Ureter (tissue), 1 donor: ENCODE measurements at places on chromosomes 1 and 21. TPM values are rescaled to one million over a fixed set of nuclear protein-coding genes. Genes with fewer than 3 reads are reported as not detected.

GRCh38 chr1:55490547-55490946, 275.4 kb upstream of the USP24 start:
- no peak for DNase-seq

GRCh38 chr1:58156124-58156468, 390.4 kb downstream of the OMA1 start:
- DNase-seq, result no peak

DNA sequence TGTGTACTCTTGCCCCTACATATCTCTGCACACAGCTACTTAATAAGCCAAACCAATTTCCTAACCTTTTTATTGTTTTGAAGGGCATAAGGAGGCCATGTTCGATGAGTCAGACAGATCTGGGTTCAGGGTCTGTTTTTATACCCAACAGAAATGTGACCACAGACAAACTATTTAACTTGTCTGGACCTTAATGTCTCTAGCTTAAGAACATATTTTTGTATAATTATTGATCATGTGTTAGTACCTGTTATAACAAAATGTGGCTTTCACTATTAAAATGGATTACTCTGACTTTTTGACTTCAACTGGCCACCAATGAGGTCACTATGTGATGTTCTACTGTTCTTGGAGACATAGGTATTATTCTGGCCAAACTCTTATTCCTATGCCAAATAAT, 507.8 kb upstream of the USP24 start:
- no peak for DNase-seq

DNA sequence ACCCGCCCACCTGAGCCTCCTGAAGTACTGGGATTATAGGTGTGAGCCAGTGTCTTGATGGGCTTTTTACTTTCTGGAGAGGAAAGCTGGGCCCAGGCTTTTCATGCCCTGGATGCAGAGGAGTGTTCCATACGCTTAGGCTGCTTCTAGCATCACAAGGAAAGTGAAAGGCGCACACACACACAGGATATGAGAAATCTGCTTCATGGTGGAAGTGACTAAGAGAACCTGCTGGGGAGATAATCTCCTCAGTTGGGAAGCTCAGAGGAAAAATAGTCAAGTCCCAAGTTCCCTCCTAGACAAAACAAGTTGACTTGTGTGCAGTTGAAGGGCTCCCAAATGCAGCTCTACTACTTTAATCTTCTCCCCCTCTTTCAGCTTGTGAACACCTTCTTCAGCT, 2.2 kb downstream of the NUDC start:
- DNase-seq, result no peak

- DNase-seq, result peak; percentile 56
Measured at GRCh38 chr1:147669469-147670318, 630 bp downstream of the ACP6 start.

GRCh38 chr1:55179177-55179835, 35.9 kb downstream of the USP24 start:
- DNase-seq, result no peak

DNA sequence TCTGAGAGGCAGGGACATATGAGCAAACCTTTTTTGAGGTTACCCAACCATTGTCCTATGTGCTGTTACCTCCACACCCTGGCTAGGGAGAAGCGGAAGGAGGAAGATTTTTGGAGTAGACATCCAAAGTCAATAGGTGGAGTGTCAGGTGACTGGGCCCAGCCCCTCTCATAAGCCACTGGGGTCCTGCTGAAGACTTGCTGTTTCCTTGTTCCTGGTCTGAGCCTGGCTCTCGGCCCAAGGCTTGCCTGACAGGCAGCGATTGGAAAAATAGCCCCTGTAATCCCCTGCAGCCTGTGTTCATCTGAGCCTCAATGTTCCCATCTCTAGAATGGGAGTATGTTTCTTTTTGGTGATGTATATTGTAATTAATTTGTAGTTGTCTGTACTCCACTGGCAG, 6.9 kb upstream of the PIGR start:
- peak; percentile 58 for DNase-seq

- no peak for DNase-seq
Measured at GRCh38 chr1:6418668-6419396, 887 bp downstream of the HES2 start.

GRCh38 chr1:113931451-113931851, 2.3 kb downstream of the HIPK1 start:
- no peak for DNase-seq

DNA sequence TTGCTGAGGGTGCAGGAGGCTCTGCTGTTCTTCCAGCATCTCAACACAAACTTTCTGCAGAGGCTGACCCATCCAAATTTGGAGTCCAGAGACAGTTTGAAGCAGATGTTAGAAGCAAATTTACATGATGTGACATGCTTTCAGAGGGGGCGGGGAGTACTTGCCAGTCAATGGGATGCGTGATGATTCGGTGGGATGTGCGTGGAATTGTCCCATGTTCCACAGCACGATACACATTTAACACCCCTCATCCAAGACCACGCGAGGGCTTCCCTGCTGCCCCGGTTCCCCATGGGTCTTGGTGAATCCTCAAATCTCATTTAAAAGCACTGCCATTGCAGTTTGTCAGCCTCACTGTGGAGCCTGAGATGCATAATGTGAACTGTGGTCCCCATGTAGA, 78.6 kb upstream of the TLR5 start:
- no peak for DNase-seq

GRCh38 chr1:175373786-175374623, 181.4 kb upstream of the KIAA0040 start:
- DNase-seq, result no peak

DNA sequence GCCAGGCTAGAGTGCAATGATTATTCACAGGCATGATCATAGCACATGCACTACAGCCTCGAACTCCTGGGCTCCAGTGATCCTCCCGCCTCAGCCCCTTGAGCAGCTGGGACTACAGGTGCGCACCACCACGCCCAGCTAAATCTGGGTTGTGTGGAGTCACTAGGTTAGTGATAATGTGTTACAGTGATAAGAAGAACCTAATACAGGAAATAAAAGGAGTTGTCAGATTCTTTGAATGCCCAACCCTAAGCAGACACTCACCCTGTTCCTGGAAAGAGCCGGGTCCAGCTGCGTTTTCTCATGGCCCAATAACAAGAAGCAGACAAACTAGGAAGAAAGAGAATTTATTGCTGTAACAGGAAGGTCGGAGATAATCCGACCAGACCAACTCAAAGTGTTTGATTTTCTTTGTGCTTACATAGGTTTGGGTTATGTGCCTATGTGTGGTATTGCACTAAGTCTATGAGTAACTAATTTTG, 8.8 kb downstream of the IFNGR2 start:
- DNase-seq, result no peak

DNA sequence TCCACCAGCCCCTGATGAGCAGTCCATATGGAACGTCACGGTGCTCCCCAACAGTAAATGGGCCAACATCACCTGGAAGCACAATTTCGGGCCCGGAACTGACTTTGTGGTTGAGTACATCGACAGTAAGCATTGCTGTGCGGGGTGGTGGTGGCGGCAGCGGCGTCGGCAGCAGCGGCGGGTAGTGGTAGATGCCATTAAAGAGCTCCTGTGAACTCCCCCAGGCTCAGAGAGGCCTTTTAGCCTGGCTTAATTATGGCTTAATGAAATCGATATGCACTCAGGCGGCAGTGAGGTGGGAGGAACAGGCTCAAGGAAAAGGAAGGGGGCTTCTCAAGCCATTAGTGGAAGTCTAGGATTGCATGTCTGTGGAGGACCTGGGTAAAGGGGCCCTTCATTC, 41.9 kb upstream of the CNTN2 start:
- DNase-seq, result no peak

DNA sequence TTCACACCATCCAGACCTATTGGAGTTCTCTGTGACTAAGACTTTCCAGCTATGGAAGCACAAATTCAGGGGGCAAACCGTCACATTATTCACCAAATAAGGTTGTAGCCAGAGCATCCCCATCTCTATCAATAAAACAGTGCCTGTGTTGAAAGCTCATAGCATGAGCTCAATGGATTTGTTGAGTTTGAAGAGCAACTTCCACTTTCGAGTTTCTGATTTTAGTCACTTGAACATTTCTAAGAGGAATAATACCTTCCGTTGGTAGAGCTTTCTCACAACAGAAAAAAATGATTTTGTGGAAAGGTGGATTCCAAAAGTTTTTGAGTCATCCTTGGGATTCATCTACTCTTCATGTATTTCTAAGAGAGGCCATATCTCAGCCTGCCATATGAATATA, 13.0 kb upstream of the ELAVL4 start:
- DNase-seq, result no peak

- peak; percentile 54 for DNase-seq
Measured at GRCh38 chr1:115545791-115546733, 95.7 kb upstream of the VANGL1 start.

GRCh38 chr21:25107708-25108107, 499.6 kb downstream of the MRPL39 start:
- no peak for DNase-seq

DNA sequence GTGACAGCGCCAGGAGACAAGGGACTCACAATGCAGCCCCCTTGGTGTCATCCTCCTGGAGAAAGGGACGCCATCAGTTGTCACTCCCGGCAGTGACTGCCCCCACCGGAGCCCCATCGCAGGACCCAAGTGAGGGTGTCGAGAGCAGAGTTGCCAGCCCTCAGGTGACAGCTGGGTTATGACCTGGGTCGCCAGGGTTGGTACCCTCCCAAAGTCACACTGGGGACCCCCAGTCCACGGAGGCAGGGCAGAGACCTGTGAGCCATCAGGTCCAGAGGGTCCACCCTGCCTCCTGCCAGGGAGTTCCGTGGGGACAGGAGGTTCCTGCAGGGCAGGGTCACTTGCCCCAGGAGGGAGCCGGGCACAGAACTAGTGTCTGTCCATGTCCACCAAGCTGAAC, 78.2 kb upstream of the IFFO2 start:
- DNase-seq, result no peak

GRCh38 chr1:51535006-51535592, 16.0 kb upstream of the EPS15 start:
- peak; percentile 68 for DNase-seq

DNA sequence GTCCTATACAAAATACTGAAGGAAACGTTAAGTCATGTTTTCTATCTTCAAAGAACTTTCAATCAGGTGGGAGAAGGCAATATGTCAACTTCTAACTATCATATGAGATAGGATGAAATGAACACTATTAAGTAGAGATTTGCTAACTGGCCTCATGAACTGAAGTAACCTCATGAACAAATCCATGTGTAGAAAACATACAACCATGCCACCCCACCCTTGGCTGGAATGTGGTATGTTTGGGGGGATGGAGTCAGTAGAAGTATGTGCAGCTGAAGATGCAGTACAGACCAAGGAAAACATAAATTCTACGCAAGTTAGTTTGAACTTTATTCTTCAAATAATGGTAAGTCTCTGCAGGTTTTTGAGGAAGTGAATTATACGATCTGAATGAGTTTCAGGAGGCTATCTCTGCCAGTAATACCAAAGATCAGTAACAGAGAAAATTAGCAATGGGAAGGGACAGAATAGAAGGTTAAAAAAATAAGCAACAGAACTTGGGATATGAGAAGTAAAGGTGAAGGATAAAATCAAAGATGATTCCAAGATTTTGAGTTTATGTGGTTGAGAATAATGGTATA, 4.5 kb downstream of the TRMT1L start:
- no peak for DNase-seq

DNA sequence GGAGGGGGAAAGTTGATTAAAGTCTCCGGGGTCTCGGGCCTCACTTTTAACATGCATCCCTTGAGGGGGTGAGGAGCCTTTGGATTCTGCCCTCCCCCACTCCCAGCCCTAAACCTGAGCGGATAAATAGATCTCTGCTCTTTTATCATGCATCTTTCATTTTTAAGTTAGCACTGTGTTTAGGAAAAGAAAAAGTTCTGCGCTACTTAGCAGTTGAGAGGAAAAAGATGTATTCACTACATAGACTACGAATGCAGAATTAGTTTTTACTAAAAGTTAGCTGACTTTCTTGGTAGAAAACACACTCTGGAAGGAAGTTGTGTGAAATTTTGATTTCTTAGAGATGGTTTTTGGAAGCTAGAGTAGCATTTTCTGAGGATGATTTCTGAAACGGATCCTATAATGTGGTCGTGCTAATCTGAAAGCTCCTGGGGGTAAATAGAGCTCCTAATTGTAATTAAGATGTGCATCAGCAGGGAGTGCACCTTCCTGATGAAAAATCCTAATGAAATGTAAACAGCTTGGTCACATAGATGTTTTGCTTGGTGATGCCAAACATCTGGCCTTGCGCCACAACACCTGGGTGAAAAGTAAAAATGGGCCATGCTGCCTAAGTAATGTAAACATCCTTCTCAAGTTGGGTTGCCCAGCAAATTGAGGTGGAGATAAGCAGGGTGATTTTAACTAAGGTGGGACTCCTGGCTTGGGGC, 1.8 kb downstream of the ROR1 start:
- DNase-seq, result no peak

DNA sequence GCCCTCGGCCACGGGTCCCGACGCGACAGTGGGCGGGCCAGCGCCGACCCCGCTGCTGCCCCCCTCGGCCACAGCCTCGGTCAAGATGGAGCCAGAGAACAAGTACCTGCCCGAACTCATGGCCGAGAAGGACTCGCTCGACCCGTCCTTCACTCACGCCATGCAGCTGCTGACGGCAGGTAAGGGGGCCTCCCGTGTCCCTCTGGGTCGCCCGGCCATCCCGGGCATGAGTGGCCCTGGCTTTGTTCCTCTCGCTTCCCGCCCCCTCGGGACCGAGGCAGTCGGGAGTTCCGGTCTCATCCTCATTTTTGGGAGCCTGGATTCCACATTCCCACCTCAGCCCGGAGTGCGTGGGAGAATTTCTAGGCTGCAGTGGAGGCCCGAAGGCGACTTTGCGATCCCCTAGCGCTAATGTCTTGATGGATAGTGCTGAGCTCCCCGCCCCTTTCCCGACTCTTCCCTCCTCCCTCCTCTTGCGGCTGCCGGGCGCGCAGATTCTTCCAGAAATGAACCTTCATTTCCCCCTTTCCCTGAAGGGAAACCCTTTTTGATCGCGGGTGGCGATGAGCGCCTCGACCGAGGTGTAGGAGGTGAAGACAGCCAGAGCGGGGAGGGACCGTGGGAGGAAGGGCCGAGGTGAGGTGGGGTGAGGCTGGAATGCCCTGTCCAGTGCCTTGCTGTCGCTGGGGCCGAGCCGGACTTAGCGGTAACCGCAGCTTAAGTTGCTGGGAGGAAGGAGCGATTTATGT, 705 bp downstream of the KHDRBS1 start:
- peak; percentile 60 for DNase-seq

DNA sequence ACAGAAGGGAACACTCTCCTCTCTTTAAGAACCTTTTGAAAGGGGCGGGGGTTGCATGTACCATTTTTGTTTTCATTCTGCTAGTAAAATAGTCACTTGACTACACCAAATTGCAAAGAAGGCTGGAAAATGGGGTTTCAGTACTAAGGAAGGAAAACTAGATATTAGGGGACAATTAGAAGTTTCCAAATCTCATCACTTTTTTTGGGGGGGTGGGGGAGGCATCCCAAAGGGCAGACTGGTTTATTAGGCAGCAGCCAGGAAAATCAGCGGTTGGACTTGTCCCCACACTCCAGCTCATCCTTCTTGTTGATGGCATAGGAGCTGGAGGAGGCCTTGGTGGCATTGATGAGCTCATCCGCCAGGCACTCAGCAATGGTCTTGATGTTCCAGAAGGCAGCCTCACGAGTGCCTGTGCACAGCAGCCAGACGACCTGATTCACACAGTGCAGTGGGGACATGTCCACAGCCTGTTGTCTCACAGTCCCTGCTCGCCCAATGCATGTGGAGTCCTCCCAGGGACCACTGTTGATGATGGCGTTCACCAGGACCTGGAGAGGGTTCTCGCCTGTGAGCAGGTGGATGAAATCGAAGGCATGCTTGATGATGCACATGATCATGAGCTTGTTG, 1.7 kb upstream of the TMEM50B start:
- no peak for DNase-seq

The CRP gene
- 1.1 TPM for total RNA-seq

The S100A14 gene
- 51.3 TPM for total RNA-seq

The CYP2J2 gene
- total RNA-seq, result 20.4 TPM

The PCAT6 gene
- 2.6 TPM for total RNA-seq

The FAM229A gene
- total RNA-seq, result 5.5 TPM

The RPS6KA1 gene
- 23.2 TPM for total RNA-seq

The TLR5 gene
- total RNA-seq, result 24.7 TPM
